Stimulated activated CD8-positive, alpha-beta memory T cell treated with anti-CD3 and anti-CD28 coated beads, Interleukin-12 subunit alpha, Interleukin-12 subunit beta, amount 100 ng/mL, for 4 hours (primary cell): ENCODE measurements at places on chromosomes 2 and 18.

- no peak for DNase-seq
Observed at GRCh38 chr2:218952160-218952559, 7.3 kb upstream of the CDK5R2 start.

GRCh38 chr2:96832754-96833507 lies 10.9 kb downstream of the ANKRD23 start:
- DNase-seq: no peak

DNA sequence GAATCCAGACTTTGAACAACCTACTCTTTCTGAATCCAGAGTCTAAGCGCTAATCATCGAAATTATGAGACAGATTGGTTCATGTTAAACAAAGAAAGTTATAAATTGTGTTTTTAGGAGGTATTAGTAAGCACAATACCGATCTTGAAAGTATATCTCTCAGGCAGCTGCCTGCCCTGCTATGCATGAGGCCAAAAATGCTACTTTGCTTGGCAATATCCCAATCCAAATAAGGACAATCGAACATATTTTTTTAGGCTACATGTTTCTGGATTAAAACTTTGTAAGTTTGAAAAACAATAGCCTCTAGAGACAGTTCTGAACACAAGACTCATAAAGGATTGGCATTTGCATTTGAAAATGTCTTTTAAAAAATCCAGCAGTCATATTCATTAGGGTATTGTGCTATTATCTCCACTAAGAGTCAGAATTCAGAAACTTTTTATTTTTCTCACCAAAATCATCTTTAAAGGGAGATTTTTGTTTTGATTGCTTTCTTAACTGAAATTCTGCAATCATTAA lies 167.1 kb downstream of the PDE1A start:
- no peak for DNase-seq

DNA sequence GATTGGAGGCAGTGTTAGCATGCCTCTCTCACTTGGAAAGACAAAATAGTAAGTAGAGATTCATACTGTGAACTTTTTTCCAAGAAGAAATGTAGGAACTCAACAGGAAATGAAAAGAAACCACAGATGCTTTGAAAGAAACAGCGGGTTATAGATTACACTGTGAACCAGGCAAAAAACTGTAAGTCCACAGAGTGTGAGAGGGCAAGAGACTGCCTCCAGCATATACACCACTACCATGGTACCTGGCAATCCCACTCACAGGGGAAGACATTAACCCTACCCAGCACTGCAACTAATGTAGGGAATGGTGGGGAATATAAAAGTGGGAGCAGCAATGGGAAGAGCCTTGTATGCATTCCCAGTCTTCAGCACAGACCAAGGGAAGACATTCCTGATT lies 150.6 kb upstream of the GALNT5 start:
- DNase-seq: no peak

GRCh38 chr2:8452979-8453903 lies 228.6 kb upstream of the ID2 start:
- no peak for DNase-seq

- no peak for DNase-seq
Observed at GRCh38 chr2:71348302-71348701, 16.7 kb downstream of the ZNF638 start.

DNA sequence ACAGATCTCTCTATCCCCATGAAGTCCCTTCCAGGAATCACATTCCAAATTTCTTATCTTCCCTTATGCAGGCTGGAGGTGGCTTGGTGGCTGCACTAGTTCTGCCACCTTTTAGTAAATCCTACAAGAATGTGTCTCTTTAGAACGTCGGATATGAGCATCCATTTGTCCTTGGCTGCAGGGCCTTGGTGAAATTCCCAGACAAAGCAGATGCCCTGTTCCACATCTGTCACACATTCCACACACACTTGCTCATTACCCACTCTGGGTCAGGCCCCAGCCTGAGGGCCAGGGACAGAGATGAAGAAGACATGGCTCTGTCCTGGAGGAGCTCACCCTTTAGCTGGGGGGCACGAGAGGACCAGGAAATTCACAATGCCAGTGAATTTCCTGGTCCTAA lies 31.2 kb upstream of the GPR17 start:
- DNase-seq: no peak

DNA sequence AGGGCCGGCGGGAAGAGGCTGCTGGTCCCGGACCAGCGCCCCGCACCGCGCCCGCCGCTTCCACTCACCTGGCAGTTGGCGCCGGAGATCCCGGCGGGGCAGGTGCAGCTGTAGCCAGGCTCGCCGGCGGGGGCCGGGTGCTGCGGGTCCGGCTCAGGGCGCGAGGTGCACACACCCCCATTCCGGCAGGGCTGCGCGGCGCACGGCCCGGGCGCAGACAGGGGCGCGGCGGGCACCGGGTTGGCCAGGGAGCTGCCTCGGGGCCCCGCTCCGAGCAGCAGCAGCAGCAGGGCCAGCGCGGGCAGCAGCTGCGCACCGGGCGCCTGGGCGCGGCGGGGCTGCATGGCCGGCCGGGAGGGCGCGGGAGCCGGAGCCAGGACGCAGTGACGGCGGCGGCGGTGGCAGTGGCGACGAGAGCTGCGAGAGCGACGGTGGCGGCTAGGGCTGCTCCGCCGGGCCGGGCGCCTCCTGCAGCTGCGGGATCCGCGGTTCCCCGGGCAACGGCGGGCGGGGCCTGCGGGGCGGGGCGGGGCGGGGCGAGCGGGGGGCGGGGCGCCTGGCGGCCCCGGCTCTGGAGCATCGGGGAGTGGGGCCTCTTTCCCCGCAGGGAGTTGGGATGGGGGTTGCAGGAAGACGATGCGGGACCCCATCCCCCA lies at the start of gene DNER:
TSS of gene DNER (minus strand) at position 476 of the 656 bp plus-strand sequence. CDS start at position 344, 132 bp downstream.
- DNase-seq: no peak

- no peak for DNase-seq
Observed at GRCh38 chr18:46793565-46793964, 36.7 kb upstream of the ST8SIA5 start.
